ENCODE measurements at places on chromosomes 3 and 15. TPM values are rescaled to one million over a fixed set of nuclear protein-coding genes. Genes with fewer than 3 reads are reported as not detected.
A peak's percentile ranks its signal among the peaks of the same experiment; 100 is the strongest.

Gene TMA7
- 446 TPM for total RNA-seq

GRCh38 chr3:181176601-181177000 lies 187.1 kb upstream of the DNAJC19 start:
- no peak overlapping the region for H3K4me3 ChIP-seq
- no peak overlapping the region for H3K27ac ChIP-seq
- DNase-seq = peak; percentile 22
- no peaks in the 10 kb centered on the region for H3K4me1 ChIP-seq
- H3K27me3 ChIP-seq = no peaks in the 10 kb centered on the region
- no peaks in the 10 kb centered on the region for H3K36me3 ChIP-seq

- H3K27me3 ChIP-seq = no peaks in the 10 kb centered on the region
- H3K27ac ChIP-seq = no peak overlapping the region
- no peaks in the 10 kb centered on the region for H3K4me1 ChIP-seq
- no peak for DNase-seq
- no peak overlapping the region for H3K4me3 ChIP-seq
- no peaks in the 10 kb centered on the region for H3K36me3 ChIP-seq
Measured at GRCh38 chr3:27560484-27561056, 76.4 kb upstream of the SLC4A7 start.

DNA sequence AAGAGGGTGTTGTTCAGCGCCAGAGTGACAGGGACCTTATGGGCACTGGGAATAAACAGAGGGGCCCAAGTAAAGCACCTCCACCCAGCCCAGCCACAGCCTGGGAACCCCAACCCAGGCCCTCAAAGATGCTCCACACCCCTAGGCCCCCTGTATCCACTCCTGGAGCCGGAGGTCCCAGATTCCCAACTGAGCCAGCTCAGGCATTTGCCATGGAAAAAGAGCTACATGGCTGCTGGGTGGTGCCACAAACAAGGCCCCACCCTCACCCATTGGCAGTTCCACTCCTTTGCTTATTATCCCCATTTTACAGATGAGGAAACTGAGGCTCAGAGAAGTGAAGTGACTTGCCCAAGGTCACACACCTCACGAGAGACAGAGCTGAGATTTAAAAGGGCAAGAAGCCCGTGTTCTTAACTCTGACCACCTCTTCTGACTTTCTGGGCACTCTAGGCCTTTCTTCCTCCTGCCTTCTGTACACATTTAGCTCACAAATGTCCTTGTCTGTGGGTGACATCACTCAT lies 16.9 kb downstream of the ANPEP start:
- no peak for DNase-seq
- H3K4me1 ChIP-seq = no peaks in the 10 kb centered on the region
- no peak overlapping the region for H3K4me3 ChIP-seq
- no peak overlapping the region for H3K27ac ChIP-seq

Gene OR4M2
- not detected for total RNA-seq

Gene MCF2L2
- total RNA-seq = 4.0 TPM

- H3K4me1 ChIP-seq = peaks cover 2% of the 10 kb centered on the region
- no peak overlapping the region for H3K4me3 ChIP-seq
- no peaks in the 10 kb centered on the region for H3K36me3 ChIP-seq
- DNase-seq = no peak
- H3K27ac ChIP-seq = no peak overlapping the region
- no peaks in the 10 kb centered on the region for H3K27me3 ChIP-seq
Measured at GRCh38 chr3:183811638-183812037, 13.7 kb downstream of the MAP6D1 start.

Gene DUOXA2
- total RNA-seq = not detected

GRCh38 chr3:47425383-47425778 lies 44.6 kb downstream of the PTPN23 start:
- no peak overlapping the region for H3K4me3 ChIP-seq
- H3K27me3 ChIP-seq = no peaks in the 10 kb centered on the region
- DNase-seq = no peak
- H3K27ac ChIP-seq = peak overlapping the region; percentile 55

- no peaks in the 10 kb centered on the region for H3K4me1 ChIP-seq
- H3K27me3 ChIP-seq = no peaks in the 10 kb centered on the region
- no peak overlapping the region for H3K4me3 ChIP-seq
- no peak overlapping the region for H3K27ac ChIP-seq
Measured at GRCh38 chr3:139751789-139752188, 74.0 kb upstream of the NMNAT3 start.

Gene PEAK1
- 11.3 TPM for total RNA-seq

Gene AGBL1
- total RNA-seq = 0.23 TPM

- no peaks in the 10 kb centered on the region for H3K27me3 ChIP-seq
- no peak overlapping the region for H3K4me3 ChIP-seq
- H3K4me1 ChIP-seq = no peaks in the 10 kb centered on the region
- no peak for DNase-seq
Measured at GRCh38 chr3:8784676-8785435, 15.4 kb upstream of the OXTR start.

DNA sequence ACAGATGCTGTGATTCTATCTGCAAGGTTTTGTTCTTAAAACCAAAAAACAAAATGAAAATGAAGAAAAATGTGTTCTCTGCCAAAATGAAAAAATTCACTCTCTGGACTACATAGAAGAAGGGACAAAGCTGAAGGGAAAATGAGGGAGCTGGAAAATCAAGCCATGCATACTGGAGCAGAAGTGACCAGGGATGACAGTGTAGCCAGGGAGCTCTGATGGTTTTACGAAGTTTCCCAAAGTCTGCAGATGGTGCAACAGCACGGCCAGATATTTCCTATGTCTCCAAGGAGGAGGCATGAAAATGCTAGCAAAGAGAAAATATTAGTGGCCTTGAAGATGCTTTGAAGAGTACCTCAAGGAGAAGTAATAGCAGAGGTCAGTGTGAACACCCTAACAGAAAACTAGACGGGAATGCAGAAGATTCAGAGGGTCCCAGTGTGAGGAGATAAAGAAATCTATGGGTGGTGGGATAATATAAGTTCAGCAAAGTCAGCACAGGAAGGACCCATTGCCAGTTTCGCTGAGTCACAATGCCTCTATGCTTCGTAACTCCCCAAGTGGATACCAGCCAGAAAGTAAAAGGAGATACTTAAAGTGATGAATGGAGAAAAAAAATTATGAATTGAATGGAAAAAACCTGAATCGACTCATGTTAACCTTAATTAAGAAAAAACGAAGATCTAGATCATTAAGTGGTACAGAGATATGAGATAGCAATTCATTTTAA lies 39.0 kb upstream of the POMGNT2 start:
- H3K27ac ChIP-seq = no peak overlapping the region
- DNase-seq = no peak
- no peak overlapping the region for H3K4me3 ChIP-seq
- no peaks in the 10 kb centered on the region for H3K27me3 ChIP-seq

GRCh38 chr3:187213616-187214015 lies 16.3 kb downstream of the RTP1 start:
- H3K27ac ChIP-seq = no peak overlapping the region
- no peaks in the 10 kb centered on the region for H3K36me3 ChIP-seq
- DNase-seq = no peak
- H3K27me3 ChIP-seq = no peaks in the 10 kb centered on the region
- H3K4me1 ChIP-seq = peaks cover 4% of the 10 kb centered on the region

DNA sequence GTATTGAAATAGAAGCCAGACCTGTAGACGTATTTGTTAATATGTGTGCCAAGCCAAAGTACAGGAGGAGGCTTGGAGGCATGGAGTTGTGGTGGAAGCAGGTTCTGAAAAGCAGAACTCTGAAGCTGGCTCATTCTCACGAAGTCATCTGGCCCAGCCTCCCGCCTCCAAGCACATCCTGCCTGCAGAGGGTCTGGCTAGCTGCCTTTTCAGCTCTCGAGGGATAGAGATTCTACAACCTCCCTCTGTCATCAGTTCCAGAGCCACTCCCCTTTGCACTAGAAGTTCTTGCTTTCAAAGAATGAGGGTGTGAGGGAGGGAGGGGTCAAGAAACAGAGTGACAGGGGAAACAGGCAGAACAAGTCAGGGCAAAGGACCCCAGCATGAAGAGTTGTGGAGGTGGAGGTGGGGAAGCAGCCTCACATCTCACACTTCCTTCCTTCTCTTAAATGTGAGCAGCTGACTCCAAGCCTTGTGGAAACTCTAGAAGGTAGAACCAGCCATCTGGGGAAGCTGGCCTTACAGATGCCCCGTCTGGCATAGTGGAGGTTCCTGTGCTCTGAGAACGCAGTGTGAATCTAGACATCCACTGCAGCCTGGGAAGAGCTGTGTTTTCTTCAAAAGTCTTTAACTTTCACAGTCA lies 95.3 kb downstream of the SLC49A4 start:
- H3K27ac ChIP-seq = no peak overlapping the region
- H3K4me1 ChIP-seq = no peaks in the 10 kb centered on the region
- no peaks in the 10 kb centered on the region for H3K27me3 ChIP-seq
- H3K36me3 ChIP-seq = no peaks in the 10 kb centered on the region

DNA sequence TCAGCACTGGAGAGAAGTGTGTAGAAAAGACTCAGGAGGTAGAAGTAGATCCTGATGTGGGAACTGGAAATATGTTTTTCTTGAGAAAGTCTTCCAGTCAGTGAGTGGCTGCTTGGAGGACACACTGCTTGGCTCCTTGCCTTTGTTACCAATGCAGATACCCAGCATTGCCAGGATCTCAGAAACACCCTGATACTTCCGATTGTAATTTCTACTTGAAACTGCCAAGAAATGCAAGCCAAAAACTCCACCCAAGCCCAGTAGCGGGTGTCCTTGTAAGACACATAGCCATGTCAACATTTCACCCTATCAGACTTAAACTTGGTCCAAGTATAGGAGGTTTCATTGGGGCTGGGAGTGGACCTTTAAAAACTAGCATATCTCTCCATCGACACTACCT lies 141.8 kb downstream of the ALDH1A2 start:
- H3K27ac ChIP-seq = no peak overlapping the region
- H3K4me1 ChIP-seq = peaks cover 8% of the 10 kb centered on the region
- peak; percentile 11 for DNase-seq

DNA sequence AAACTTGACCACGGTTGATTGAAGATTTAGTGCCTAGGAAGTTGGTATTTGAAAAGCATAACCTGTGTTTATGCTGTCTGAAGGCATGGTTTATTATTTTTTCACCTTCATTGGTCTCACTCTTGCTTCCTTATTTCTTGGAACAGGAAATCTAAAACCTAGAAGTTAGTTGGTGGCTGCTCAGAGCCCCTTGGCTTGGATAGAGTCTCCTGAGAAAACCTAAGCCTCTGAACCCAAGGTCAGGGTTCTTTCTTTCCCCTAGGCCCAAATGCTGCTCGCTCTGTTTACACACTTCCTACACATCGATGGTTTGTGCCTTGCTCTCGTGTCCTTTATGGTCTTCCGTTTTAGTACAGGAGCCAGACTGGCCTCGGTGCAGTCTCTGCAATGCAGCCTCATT lies 82.2 kb downstream of the TRAK1 start:
- no peak overlapping the region for H3K4me3 ChIP-seq
- no peak overlapping the region for H3K27ac ChIP-seq
- no peaks in the 10 kb centered on the region for H3K27me3 ChIP-seq
- no peaks in the 10 kb centered on the region for H3K4me1 ChIP-seq

DNA sequence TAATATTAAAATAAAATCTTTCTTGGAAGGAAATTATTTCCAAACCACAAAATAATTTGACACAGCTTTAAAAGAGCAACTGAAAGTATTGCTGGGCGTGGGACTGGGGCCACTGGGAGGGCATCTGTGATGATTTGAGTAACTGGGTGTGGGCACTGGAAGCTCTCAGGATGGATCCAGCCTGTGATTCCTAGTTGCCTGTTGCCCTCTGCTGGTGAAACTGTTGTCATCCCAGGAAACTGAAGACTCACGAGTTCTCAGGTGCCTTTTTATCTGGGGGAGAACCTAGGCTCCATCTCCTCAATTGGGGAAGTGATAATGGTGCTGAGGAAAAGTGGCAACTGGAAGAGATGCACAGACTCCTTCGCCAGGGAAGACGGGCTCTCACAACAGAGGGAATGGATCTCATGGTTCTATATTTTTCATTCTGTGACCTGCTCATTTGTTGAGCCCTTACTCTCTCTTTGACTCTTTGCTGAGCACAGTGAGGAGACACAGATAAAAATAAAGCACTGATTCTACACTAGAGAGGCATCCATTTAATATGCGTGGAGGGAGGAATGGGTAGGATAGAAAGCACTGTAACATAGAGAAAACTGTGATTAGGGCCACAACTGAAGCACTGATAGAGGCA lies 61.6 kb downstream of the TPRG1 start:
- H3K4me3 ChIP-seq = no peak overlapping the region
- peak; percentile 60 for DNase-seq
- no peaks in the 10 kb centered on the region for H3K27me3 ChIP-seq
- no peak overlapping the region for H3K27ac ChIP-seq
- H3K4me1 ChIP-seq = no peaks in the 10 kb centered on the region
- H3K36me3 ChIP-seq = no peaks in the 10 kb centered on the region

- no peaks in the 10 kb centered on the region for H3K36me3 ChIP-seq
- no peak overlapping the region for H3K27ac ChIP-seq
- no peaks in the 10 kb centered on the region for H3K4me1 ChIP-seq
- H3K27me3 ChIP-seq = no peaks in the 10 kb centered on the region
- no peak for DNase-seq
Measured at GRCh38 chr15:27210176-27210575, 239.2 kb downstream of the GABRG3 start.

Gene CPNE9
- not detected for total RNA-seq

Gene STIMATE
- 20.5 TPM for total RNA-seq

DNA sequence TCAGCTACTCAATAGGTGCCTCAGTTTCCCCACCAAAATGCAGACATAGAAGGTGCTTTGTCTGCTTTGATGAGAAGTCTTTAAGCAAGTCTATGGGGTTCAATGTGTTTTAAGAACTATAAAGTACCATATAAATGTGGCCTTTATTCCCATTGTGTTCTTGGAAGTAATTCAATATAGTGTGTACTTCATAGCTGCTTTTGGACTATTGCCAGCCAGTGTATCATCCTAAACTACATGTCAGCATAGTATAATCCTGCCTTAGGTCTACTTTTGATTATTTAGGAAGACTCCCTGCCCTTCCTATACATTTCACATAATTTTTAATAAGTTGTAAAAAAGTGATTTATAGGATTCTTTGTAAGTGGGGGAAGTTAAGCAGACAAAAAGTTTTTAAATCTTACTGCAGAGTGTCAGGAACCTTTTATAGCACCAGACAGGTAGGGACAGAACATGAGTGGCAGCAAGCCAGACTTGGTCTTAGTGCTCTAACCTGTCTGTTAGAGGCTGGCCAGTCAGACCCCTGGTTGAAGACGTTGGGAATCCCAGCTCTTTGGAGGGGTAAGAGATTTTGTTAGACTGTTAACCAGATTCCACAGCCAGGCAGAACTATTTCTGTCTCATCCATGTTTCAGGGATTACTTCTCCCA lies 48.4 kb downstream of the MLH1 start:
- DNase-seq = peak; percentile 60
- peaks cover 3% of the 10 kb centered on the region for H3K4me1 ChIP-seq
- H3K36me3 ChIP-seq = peaks cover 7% of the 10 kb centered on the region
- H3K27me3 ChIP-seq = no peaks in the 10 kb centered on the region
- no peak overlapping the region for H3K4me3 ChIP-seq

All from prostate gland (tissue), 2 donors.